ENCODE measurements at places on chromosomes 2 and 18.

DNA sequence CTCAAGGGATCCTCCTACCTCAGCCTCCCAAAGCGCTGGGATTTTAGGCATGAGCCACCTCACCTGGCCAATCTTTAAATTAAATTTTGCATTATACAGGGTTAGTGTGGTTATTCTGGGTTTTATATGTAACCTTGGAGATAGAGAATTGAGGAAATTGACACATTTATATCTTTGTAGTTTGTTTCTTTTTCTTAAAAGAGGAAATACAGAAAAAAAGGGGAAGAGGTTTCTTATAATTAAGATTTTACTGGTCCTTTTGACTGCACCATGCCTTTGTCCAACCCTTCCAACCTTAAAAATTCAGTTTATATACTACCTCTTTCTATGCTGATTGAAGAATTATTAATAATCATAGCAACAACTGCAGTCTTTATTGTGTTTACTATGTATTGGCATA lies 210.1 kb upstream of the STON1 start:
- no peak for DNase-seq

DNA sequence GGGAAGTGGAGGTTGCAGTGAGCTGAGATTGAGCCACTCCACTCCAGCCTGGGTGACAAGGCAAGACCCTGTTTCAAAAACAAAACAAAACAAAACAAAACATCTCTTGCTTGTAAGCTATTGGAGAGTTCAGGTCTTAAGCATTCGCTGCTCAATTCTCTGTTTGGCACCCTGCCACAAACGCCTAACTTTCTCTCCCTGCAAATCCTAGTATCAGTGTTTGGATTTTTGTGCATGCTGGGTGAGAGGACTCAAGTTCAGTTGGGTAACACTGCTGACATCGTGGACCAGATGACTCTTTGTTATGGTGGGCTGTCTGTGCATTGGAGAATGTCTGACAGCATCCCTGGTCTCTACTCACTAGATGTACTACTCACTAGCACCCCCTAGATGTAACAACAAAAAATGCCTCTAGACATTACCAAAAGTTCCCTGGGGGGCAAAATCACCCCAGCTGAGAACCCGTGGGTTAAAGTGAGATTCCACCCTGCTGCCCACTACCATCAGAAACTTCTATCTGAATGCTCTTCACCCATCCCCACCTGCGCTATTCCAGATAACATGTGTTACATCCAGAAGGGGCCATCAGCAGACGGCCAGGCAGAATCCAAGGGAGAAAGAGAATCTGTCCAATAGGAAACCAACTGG lies 50.9 kb downstream of the CACNB4 start:
- DNase-seq = no peak

DNA sequence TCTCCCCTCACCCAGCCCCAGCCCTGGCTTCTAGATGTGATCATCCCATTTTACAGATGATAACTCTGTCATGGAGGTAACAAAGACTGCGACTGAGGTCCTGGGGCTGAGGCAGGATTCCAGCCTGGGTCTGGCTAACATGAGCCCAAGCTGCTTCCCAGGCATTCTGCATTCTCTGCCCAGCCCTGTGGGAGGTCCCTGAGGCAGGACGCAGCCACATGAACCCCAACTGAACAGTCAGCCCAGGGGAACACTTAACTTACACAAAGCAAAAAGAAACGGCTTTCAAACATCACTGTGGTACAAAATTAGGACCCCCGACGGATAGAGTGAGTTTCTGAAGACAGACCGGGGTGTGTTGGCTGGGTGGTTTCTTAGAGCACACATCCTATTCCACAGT lies 135.3 kb downstream of the ACKR3 start:
- DNase-seq = no peak

DNA sequence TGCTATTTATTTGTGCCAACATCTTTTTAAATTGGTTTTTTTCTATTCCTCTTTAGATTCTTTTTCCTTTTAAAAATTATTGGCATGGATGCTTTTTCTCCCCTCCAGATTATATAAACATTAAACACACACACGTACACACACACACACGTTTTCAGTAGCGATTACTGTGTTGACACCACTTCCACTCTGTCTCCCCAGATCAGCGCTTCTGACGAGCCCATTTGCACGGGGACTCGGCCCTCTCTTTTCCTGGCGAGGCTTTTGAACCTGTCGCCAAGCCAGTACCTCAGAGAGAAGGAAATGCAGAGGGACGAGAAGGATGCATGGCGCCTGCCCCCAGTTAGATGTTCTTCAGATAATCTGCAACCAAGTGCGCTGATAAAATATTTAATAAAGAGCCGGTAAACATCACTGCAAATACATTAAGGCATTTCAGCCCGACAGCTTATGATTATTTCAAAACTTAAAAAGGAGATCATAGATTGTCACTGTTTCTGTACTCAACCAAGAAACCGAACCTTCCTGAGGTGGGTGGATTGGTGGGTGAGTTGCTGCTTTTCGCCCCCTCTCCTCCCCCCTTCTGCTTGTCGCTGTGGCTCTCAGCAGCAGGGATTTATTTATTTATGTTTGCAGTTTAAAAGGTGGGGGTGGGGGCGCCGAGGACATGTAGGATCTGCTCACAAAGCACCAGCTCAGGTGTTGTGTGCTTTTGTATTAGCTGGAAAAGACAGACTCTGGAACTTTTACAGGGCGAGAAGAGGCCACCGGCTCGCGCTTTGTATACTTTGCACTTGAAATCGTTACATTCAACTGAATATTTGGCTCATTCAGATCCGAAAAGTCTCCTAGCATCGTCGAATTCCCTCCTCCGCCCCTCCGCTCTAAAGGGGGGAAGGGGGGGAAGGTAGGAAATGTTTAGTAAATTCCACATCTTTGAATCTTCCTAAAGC lies 787 bp upstream of the TBR1 start:
- no peak for DNase-seq

DNA sequence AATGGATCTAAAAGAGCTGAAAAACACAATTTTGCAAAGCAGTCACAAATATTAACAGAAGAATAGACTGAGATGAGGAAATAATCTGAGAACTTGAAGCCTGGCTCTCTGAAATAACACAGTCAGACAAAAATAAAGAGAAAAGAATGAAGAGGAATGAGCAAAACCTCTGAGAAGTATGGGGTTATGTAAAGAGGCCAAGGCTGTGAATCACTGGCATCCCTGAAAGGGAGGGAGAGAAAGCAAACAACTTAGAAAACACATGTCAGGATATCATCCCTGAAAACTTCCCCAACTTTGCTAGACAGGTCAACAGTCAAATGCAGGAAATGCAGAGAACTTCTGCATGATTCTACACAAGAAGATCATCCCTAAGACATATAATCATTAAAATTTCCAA lies 73.5 kb upstream of the LHCGR start:
- DNase-seq = no peak

DNA sequence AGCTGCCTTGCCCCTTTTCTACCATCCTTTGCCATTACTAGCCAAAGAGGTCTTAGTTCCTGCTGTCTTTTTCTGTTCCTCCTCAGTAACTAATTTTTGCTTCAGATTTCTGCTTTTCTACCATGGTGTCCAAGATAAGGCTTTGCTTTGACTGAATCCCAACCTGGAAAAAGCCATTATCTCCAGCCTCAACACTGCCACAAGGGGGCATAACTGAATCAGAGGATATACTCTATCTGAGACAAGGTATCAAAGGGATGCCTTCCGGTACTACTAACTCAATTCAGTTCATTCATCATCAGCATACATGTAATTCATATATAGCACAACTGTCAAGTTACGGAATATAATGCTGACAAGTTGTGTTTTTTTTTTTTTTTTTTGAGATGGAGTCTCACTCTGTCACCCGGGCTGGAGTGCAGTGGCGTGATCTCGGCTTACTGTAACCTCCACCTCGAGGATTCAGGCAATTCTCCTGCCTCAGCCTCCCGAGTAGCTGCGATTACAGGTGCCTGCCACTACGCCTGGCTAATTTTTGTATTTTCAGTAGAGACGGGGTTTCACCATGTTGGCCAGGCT lies 11.4 kb downstream of the OSGEPL1 start:
- peak; percentile 4 for DNase-seq

All from CMK (cell line).